ENCODE measurements at places on chromosomes 1 and 21.

DNA sequence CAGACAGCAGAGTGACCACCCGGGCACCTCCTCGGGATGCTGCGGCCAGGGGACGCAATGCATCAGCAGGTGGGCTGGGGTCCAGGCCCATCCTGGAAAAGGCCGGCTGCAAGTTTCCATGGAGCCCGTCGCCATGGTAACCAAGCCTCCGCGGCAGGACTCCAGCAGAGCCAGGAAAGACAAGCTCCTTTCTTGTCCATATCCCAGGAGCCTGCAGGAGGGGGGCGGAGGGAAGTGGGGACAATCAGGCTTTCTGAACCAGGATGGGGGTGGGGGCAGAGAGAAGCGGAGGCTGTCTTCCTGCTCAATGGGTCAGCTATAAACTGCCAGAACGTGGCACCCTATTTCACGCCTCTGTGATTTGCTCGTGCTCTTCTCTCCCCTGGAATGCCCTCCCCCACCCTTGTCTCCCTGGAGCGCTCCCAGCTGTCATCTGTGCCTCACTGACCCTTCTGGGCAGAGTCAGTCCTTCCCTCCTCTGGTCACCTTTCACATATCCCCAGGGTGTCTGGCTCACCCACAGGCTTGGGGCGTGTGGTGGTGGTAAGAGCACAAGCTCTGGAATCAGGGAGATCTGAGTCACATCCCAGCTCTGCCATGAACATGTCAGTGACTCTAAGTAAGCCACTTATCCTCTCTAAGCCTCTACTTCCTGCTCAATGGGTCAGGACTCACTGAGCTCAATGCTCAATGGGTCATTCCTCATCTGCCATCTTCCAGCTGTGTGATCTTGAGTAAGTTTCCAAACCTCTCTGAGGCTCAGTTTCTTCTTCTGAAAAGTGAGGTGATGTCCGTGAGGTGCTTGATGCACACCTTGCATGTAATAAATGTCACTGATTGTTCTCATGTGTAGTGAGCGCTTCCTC, 58.9 kb upstream of the LAPTM5 start:
- DNase-seq, result no peak

- no peak for DNase-seq
These were observed 96.0 kb downstream of the MAB21L3 start for GRCh38 chr1:116207126-116207735.

- DNase-seq, result no peak
These were observed 1.4 kb downstream of the ACOT7 start for GRCh38 chr1:6391951-6392808.

DNA sequence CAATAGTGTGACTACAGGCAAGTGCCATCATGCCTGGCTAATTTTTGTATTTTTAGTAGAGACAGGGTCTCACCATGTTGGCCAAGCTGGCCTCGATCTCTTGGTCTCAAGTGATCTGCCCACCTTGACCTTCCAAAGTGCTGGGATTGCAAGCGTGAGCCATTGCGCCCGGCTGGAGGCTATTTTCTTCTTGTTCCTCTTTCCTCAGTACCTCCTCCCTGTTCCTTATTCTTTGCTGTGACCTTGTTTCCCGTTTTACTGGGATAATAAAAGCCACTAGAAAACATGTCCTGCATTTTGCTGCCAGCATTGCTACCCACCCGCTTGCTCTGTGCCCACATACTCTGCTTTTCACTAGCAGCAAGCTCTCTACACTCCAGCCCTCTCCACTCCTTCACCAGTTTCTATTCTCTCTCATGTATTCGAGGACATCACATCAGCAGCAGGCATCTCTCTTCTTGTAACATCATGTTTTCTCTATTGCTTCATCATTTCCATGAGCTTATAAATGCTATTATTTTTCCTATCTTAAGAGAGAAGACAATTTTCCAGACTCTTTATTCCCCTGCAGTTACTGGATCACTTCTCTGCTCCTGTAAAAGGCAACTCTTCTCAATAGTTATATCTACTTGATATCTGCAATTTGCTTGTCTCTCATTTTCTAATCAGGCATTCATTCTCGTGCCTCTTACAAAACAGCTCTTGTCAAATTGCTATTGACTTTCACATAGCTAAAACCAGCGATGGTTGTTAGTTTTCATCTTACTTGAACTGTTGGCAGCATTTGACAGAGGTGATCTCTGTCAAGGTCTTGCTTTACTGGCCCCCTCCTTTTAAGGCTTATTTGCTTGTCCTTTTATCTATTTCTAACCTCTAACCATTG, 34.5 kb upstream of the C21orf91 start:
- DNase-seq, result no peak

DNA sequence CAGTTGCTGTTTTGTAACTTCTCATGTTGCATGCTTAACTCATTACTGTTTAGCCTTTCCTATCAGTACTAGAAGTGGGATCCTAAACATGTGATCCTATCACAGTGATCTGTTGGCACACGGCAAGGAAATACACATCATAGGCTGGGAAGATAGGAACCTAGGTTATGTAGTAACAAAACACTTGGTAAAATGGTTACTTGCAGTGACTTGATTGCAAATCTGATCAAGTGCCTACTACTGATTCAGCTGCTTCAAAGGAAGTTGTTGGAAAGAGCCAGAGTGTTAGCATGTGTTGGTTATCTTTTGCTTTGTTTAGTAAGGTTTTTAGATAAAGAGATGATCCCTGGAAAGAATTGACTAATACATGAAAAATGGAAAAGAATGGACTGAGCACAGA, 8.9 kb upstream of the VASH2 start:
- DNase-seq, result no peak

DNA sequence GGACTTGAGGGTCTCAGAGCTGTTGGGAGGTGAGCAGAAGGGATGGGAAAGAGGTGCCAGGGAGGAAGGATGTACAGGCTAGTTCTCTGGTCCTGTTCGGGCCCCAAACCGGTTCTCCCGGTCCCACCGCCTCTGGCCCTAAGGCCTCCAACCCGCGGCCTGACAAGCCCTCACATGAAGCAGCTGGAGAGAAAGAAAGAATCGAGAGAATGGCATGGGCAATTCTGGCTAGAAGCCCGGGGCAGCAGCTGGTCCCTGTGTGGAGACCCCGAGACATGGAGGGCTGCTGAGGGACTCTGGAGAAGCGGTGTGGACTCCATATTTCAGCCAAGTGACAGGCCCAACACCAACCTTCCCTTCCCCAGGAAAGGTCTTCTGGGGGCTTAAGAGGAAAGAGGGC, 730 bp downstream of the CDC42SE1 start:
- DNase-seq, result no peak

DNA sequence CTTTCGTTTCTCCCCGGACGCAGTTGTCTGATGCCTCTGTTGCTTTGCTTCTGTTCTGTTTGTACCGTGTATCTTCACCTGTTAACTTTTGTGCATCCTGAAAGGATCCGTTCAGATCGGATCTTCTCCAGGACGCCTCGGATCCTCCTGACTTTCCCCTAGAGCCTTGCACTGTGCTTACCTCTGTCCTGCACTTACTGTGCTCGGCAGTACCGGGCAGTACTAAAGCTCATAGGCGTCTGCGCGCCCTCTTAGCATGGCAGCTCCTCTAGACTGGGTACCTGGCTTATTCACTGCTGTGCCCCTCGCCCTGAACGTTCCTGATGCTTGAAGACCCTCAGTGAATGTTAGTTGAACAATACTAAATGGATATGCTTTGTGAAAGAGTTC, 934 bp downstream of the SCP2 start:
- no peak for DNase-seq

DNA sequence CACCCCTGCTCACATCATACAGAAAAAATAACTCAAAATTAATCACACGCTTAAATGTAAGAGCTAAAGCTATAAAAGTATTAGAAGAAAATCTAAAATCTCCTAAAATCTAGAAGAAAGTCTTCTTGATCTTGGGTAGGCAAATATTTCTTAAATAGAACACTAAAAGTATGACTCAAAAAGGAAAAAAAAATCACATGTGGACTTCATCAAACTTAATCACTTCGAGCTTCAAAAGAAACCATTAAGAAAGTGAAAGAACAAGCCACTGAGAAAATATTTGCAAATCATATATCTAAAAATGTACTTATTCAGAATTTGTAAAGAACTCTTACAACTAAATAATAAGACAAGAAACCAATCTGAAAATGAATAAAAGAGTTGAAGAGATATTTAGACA, 32.7 kb downstream of the LRRC52 start:
- DNase-seq, result no peak

Data from NCI-H1436 (cell line).